ENCODE measurements at places on chromosomes 3 and 15.

GRCh38 chr3:71247221-71247957 lies 336.1 kb downstream of the FOXP1 start:
- DNase-seq, result no peak

DNA sequence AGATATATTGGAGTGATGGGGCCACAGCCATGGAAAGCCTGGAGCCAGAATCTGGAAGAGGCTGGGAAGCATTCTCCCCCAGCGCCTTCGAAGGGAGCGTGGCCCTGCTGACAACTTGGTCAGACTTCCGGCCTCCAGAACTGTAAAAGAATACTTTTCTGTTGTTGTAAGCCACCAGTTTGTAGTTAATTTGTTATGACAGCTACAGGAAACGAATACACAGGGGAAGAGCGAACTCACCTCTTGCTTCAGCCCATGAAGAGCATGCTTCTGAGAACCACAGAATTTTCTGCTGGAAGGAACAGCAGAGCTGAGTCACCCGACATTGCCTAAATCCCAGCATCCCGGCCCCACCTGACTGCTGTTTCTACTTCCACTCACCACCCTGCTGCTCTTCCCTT lies 501.7 kb downstream of the SHQ1 start:
- no peak for DNase-seq

- no peak for DNase-seq
Measured at GRCh38 chr3:146283781-146284445, 33.0 kb upstream of the PLSCR4 start.

GRCh38 chr15:99131441-99132023 lies 26.7 kb downstream of the SYNM start:
- DNase-seq, result no peak

DNA sequence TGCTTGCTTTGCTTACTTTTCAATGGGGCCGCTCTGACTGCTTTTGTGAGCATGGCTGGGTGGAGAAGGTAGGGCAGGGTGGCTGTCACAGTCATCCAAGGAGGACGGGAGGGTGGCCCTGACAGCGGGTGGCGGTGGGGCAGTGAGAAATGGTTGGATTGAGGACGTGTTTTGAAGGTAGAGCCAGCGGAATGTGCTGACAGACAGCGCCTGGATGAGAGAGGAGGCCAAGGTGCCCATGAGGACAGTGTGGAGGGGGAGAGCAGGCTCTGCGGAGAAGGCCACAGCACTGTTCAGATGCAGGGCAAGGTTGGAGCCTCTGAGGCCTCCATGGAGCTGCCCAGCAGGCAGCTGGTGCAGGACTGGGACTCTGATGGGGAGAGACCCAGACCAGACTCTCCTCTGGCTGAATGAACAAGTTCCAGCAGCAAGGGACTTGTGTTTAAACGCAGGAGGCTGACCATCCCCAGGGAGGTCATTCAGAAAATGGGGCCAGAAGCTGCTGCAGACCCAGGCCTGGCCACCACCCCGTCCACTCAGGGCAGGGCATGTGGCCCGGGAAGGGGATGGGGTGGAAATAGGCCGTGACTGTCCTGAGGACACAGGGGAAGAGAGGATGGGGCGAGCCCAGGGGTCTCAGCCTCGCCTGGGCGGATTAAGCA lies 120.3 kb upstream of the PRR20G start:
- no peak for DNase-seq

GRCh38 chr3:19540464-19540863 lies 392.2 kb downstream of the KCNH8 start:
- DNase-seq, result no peak

GRCh38 chr15:57436961-57437360 lies 60.7 kb downstream of the CGNL1 start:
- DNase-seq, result no peak

GRCh38 chr15:79853492-79854328 lies 43.1 kb downstream of the MTHFS start:
- DNase-seq, result peak; percentile 33

GRCh38 chr3:12638105-12638504 lies 25.8 kb downstream of the RAF1 start:
- no peak for DNase-seq

DNA sequence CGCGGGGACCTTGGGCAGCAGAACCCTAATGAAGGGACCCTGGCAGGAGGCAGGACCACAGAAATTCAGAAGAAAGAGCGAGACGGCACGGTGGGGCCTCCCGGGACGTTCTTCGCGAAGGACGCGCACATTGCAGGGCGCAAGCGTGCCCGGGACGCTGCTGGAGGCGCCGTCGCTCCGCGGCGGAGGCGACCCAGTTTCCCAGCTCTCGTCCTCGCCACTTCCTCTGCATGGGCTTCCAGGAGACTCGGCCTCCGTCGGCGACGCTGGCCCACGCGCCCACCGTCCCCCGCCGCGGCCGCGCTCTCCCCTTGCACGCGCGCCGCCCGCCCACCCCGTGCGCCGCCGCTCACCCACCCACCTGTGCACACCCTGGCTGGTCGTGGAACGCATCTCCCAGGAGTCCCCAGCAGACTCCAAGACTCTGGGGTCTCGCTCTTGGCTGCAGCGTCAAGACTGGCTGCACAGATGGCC lies 31.8 kb upstream of the SMAD3 start:
- peak; percentile 21 for DNase-seq
